CD8-positive, alpha-beta memory T cell (primary cell): ENCODE measurements at places on chromosomes 11 and 22. TPM values are rescaled to one million over a fixed set of nuclear protein-coding genes. Genes with fewer than 3 reads are reported as not detected.

CHRM4 gene
- polyA plus RNA-seq = 0.63 TPM

DNA sequence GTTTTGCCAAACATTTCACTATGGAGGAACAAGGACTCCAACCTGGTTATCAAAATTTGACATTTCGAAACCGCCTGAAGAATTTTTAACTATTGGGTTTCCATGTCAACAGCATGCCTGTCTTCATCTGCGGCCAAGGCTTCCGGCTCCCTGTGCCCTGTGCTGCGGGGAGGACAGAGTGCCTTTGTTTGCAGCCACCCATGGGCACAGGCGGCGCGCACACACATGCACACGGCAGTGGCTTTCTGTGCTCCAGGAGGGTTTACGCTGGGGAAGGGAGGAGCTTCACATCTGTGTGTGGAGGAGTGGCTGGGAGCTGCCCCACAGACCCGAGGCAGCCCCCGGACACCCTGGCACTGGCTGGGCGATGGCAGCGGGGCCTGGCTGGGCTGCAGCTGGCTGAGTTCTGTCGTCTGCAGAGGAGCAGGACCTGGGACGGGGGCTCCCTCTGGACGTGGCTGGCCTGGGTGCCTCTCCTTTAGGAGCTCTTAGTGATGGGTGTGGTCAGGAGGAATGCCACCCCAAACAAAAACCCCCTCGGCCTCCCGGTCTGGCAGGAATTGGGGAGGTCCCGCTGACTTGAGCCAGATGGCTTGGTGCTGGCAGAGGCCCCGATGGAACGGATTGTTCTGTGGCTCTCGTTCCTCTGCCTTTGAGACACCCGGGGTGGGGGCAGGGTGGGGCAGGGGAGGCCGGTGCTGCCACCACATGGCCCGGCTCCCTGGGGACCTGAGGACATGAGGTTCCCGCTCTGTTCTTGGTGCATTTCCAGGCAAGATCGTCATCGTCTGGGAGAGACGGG lies 1290.9 kb downstream of the BRD1 start:
- no peak for DNase-seq

DNA sequence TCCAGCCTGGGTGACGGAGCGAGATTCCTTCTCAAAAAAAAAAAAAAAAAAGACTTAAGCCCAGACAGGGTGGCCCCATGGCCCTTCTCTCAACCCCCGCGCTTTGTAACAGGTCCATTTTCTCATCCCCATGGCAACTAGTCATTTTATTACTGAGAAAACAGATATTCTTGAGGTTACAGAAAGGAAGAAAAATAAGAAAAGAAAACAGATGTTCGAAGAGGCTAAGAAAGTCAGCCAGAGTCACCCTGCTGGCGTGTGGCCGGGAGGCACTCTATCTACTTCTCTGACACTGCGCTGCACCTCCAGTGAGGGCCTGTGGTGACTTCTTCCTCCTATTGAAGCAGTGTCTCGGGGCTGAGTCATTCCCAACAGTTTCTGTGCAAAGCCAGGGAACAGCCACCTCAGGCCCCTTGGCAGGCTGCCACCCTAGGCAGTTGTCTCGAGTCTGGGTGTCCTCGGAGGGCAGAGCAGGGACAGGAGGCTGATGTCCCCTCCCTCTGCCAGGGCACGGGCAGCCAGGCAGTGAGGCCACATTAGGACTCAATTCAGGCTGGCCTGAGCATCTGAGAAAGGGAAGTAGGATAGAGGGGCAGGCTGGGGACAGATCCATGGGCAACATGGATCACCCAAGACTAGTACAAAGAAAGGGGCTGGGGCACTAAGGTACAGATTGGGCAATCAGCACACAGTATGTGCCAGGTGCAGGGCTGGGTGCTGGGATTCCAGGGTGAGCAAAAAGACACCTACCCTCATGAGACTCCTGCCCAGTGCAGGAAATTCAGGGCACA lies 16.4 kb upstream of the SYVN1 start:
- DNase-seq = no peak

DNA sequence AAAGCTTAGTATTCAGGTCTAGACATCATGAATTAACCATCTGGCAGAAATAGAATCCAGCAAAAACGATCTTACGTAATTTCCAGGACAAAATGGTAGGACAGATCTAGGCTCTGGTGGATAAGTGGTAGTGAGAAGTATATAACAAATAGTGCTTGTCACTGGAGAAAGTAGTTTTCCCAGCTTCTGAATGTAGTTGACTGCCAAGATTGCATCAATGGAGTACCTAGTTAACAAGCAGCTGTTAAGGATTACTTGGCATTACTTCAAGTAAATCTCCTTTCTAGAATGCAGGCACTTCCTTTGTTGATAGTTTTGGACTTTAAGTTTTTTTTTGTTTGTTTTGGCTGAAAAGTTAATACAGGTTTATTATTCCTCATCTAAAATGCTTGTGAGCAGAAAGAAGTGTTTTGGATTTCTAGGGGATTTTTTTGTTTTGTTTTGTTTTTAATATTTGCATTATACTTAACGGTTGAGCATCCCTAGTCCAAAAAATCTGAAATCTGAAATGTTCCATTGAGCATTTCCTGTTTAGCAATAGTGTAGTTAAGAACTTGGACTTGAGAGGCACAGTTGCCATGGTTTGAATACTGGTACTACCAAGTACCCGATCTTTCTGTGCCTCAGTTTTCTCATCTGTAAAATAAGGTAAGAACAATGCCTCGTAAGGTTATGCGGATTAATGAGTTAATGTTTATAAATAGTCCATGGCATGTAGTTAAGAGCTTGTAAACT lies 20.3 kb downstream of the FAM118B start:
- DNase-seq = no peak

DNA sequence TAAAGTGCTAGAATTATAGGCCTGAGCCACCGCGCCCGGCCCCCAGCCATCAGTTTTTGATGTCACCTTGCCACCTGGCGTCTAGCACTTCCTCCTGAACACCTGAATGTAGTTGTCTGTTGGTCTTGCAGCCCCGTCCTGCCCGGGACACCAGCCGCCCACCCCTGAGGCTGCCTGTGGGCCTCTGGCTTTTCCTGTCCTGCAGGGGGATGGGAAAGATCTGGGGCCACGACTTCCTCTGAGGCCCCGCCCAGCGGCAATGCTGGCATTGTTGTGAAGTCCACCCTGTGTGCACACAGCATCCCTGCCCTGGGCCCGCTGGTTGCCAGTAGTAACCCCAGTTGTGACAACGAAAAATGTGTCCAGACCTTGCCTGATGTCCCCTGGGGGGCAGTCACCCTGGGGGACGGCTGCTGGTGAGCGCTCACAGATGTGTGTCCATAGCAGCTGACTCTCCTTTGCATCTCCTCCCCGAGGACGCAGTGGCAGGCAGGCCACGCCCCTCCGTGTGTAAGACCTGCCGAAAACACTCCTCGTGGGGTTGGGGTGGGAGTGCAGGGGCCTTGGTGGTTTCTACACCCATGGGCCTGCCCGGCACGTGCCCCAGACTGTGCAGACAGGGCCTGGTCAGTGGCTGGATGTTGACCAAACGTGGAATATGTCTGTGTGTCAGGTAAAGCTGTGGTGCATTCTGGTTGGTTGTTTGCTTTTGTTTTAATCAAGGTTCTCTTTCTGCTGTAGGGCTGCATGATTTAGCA lies 6.8 kb downstream of the SELENOO start:
- no peak for DNase-seq
